Fibroblast of gingiva (primary cell): ENCODE measurements at places on chromosomes 4 and X.

DNA sequence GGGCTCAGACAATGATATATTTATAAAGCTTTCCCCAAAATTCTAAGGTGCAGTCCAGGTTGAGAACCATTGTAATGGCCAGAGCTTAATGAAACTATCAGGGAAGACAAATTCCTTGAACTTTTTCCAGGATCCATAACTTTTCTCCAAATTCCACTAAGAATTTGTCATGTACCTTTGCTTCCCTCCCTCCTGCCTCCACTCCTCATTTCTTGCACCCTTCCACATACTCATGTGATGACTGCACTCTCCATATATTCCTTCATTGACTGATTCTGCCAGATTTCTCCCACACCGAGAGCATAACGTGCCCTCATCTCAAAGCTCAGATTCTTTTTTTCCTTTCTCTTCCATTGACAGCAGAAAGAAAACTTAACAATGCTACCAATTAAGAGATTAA lies 20.9 kb upstream of the AMELX start:
- no peak for DNase-seq

GRCh38 chr4:99966692-99967091 lies 16.6 kb upstream of the H2AZ1 start:
- DNase-seq: peak; percentile 45

GRCh38 chr4:63493265-63493664 lies 916.0 kb downstream of the TECRL start:
- no peak for DNase-seq

GRCh38 chr4:71050809-71051208 lies 57.4 kb downstream of the DCK start:
- DNase-seq: no peak

DNA sequence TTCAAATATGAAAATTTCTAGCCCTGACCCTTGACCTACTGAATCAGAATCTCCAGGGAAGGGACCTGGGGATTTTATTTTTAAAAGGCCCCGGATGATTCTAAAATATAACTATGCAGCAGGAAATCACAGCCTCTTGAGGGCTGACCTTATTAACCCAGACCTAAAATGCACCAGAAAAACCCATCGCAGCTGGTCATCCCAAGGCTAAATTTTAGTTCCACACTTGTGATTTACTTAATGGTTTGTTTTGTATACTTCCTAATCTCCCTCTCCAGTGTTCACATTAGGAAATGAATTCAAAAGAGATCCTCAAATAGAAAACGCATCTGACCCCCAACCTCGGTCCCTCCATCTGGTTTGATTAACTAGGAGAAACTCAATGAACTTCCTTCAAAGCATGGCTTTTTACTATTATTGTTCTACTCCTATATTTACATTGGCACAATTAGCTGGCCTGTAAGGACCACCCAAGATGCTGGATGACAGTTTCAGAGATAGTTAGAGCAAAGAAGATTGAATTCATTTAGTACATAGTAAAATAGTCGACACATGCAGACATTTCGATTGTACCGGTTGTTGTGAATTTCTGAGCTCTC lies 147.8 kb upstream of the MED14 start:
- no peak for DNase-seq

GRCh38 chr4:148565801-148566200 lies 123.6 kb upstream of the NR3C2 start:
- DNase-seq: no peak

GRCh38 chr4:76732246-76732645 lies 165.7 kb downstream of the SOWAHB start:
- no peak for DNase-seq

DNA sequence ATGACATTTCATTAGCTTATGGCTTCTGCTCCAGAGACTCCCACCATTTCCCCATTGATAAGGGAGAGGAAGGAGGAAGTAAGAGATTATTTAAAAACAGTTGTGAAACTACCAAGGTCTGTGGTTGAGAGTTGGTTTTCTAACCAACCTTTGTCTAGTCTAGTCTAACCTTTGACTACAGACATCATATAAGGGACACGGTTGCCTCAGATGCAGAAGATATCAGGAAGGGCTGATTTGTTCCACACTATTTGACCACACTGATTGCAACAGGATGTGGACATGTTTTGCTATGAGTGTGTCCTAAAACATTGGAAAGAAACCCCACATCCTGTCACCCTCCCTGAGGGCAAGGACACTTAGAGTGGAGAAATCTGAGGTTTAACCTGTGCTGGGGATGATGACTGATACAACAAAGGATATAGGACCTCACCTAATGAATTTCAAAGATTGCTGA lies 53.0 kb downstream of the COQ2 start:
- DNase-seq: peak; percentile 39

GRCh38 chrX:18931972-18932371 lies 51.9 kb downstream of the PHKA2 start:
- DNase-seq: peak; percentile 1

- no peak for DNase-seq
These were observed 168.2 kb downstream of the TSPAN5 start for GRCh38 chr4:98490251-98490650.

DNA sequence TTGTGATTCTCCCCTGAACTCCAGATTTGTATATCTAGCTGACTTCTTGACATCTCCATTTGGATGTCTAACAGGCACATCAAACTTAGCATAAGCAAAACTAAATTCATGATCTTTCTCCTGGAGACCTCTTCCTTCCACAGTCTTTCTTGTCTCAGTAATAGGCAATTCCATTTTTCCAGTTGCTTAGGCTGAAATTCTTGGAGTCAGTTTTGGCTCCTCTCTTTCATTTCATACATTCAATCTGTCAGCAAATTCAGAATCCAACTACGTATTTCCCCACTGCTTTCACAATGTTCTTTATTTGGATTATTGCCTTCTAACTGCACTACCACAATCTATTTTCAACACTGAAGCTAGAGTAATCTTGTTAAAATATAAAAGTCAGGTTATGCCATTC lies 219.9 kb upstream of the GLRA2 start:
- no peak for DNase-seq

DNA sequence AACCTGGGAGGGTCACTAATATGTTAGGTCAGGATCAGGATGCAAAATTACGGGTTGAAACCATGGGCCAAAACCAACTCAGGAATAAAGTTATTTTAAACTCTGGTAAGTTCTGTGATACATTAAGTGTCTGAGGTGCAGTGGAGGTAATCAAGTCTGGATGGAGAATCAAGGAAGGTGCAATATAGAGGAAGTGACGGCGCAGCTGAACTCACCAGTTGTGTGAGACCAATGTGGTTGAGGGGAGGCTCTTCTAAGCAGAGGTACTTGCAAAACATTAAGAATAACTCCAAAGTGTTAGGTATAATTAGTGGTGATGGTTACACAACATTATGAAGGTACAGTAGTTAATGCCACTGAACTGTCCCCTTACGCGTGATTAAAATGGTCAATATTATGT lies 19.7 kb downstream of the GAB3 start:
- no peak for DNase-seq

- DNase-seq: peak; percentile 94
These were observed 737.1 kb downstream of the FAT4 start for GRCh38 chr4:126051689-126052424.

- no peak for DNase-seq
These were observed 36.5 kb upstream of the CEP135 start for GRCh38 chr4:55912249-55912648.

DNA sequence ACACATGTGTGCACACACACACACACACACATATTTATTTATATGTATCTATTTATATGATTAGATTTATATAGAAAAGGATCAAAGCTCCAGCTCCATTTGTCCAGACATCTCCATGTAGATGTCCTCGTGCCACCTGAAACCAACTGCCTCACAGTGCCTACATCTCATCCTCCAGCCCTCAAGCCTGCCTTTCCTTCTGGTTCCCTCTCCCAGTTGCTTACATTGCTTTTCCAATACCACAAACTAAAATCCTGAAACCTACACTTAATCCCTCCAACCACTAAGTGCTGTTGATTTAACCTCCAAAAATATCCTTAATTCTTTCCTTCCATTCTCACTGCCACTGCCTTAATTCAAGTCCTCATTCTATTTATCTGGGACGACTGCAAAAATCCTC lies 51.4 kb downstream of the STBD1 start:
- DNase-seq: no peak

GRCh38 chrX:67721321-67721720 lies 177.5 kb downstream of the AR start:
- DNase-seq: no peak
